ENCODE measurements at places on chromosomes 4 and X.

GRCh38 chr4:170414961-170415360 is 325.2 kb upstream of the AADAT start:
- no peak for DNase-seq

- DNase-seq: peak; percentile 31
Observed at GRCh38 chrX:3442691-3443090, 96.2 kb upstream of the MXRA5 start.

GRCh38 chrX:24777660-24778059 is 83.9 kb downstream of the POLA1 start:
- no peak for DNase-seq

GRCh38 chr4:2789351-2789750 is 3.5 kb upstream of the SH3BP2 start:
- no peak for DNase-seq

GRCh38 chr4:141871086-141871770 is 234.8 kb downstream of the IL15 start:
- no peak for DNase-seq

DNA sequence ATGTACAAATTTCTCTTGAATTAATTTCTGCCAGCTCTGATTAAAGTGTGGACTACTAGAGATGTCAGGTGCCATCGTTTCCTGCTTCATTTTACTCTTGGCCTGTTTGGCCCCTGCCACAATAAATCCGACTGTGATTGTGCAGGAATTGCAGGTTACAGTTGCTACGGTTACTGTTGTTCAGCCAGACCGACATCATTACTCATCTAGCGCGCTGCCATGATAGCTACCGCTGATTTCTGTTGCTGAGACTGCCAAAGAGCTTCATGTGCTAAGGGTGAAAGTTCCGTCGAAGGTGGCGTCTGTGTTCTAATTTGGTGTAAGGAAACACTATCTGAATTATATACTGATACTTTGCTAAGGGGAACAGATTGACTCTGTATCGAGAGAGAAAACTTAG is 22.1 kb downstream of the SLIT2 start:
- no peak for DNase-seq

DNA sequence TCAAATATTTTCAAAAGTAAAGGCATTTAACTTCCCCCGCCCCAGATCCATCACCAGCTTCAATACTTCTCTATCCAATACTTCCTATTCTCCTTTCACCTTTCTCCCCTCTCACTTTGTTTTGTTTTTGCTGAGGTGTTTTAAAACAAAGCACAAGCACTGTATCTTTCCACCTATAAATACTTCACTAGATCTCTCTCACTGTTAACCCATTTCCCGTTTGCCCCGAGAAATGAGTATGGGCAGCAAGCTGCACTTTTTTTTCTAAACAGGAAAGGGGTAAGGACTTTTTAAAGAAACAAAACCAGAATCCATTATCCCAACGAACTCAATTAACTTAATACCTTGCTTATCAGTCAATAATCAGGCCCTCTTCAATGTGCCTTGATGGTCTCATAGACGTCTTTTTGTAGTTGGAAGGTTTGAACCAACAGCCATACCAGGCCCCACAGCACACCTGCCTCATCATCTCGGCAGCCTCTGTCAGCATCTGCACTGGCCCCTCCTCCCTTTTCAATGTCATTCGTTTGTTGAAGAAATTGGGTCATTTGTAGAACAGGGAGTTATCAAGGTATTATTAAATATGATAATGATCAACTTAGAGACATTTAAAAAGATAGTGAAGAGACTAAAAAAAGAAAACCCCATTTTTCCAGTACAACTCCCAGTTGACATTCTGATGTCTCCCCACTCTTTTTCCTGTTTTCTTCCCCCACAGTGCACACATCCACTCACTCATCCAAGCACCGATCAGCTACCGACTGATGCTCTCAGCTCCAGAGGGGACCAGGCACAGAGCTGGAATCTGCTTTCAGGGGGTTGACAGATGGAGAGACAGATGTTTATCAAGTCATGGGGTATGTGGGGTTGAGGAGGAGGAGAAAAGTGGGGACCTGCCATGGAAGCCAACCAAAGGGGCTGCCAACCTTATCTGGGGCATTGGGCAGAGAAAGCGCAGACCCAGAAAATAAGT is 25.8 kb downstream of the CRMP1 start:
- DNase-seq: peak; percentile 21

DNA sequence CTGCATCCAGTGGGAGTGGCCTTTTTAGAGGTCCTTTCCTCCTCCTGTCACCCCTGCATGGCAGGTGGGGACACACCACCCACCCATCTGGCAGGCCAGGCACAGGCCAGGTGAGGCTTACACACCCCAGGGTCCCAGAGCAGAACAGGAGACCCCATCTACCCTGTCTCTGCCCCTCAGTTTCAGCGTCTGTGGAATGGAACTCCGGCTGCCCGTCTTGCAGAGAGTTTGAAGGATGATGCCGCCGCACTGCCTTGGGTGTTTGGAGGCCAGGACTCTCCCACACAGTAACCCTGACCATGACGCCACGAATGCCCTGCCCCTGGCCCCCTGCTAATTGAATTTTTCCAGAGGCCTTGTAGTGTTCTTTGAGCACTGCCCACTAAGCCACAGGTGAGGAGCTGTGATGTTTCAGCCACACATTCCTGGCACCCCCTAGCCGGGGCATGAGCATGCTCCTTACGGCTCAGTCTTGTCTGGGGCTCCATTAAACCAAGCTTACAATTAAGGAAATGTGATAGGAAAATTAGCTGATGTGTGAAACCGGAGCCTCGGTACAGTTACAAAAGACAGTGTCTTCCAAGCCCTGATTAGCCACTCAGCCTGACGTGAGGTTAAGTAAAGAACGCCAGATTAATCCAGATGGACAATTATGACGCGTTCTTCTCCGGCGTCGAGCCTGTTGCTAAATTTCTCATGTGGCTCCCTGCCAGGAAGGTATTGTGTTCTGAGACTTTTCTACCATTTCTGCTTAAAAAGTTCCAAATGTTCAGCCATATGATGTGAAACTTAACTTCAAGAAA is 39.3 kb downstream of the HMX1 start:
- no peak for DNase-seq

- DNase-seq: no peak
Observed at GRCh38 chr4:74061430-74061829, 22.9 kb upstream of the CXCL3 start.

DNA sequence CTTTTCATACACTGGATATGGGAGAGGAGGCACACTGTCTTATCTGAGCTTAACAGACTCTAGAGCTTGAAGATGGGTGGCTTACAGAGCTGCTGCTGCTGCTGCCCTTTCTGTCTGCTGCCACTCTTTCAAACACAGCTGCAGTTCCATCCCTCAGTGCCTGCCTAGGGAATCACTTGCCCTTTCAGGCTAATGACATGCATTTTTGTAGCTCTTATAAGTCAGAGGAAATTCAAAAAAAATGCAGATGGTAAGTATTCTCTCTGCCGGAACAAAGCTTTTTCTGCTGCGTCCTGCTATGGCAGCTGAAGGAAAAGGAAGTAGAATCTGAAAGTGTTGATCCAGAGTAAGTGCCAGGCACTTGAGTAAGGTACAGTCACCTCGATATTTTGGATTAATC is 460.4 kb upstream of the DIAPH2 start:
- no peak for DNase-seq
